ENCODE measurements at places on chromosomes 3 and 15. TPM values are rescaled to one million over a fixed set of nuclear protein-coding genes. Genes with fewer than 3 reads are reported as not detected.

The DTX3L gene
- total RNA-seq, result 61.1 TPM

- no peaks in the 10 kb centered on the region for H3K36me3 ChIP-seq
- H3K4me1 ChIP-seq, result peaks cover 64% of the 10 kb centered on the region
These were observed 27.2 kb upstream of the SLC6A6 start for GRCh38 chr3:14375192-14375591.

DNA sequence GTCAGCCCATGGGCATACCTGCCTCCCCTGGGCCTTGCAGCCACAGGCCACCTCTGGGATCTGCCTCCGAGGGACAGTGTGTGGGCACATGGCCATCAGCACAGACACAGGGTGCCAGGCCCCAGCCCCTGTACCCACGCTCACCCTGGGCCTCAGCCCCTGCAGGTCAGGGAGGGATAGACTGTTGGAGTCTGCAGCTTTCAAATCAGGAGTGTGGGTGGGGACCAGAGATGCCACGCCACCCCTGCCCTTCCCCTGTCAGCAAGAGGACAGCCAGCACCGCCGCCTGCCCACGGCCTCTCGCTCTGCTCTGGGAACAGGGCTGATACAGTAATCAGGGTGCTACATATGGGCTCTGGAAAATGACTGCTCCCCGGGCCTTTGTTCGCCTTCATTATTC lies 72.7 kb downstream of the DNAJB8 start:
- H3K36me3 ChIP-seq, result no peaks in the 10 kb centered on the region
- H3K27me3 ChIP-seq, result no peaks in the 10 kb centered on the region
- no peak overlapping the region for H3K27ac ChIP-seq

The HESX1 gene
- not detected for total RNA-seq

The SSUH2 gene
- 1.5 TPM for total RNA-seq

GRCh38 chr3:73175698-73176097 lies 114.2 kb downstream of the EBLN2 start:
- no peak for DNase-seq
- H3K4me1 ChIP-seq, result no peaks in the 10 kb centered on the region
- no peak overlapping the region for H3K27ac ChIP-seq
- H3K36me3 ChIP-seq, result no peaks in the 10 kb centered on the region
- H3K27me3 ChIP-seq, result no peaks in the 10 kb centered on the region
- H3K4me3 ChIP-seq, result no peak overlapping the region

- no peak for DNase-seq
- H3K4me1 ChIP-seq, result peaks cover 10% of the 10 kb centered on the region
- H3K4me3 ChIP-seq, result no peak overlapping the region
- H3K36me3 ChIP-seq, result no peaks in the 10 kb centered on the region
- no peak overlapping the region for H3K27ac ChIP-seq
These were observed 4.8 kb upstream of the SLC9C1 start for GRCh38 chr3:112298781-112299180.

- H3K36me3 ChIP-seq, result no peaks in the 10 kb centered on the region
- H3K27me3 ChIP-seq, result no peaks in the 10 kb centered on the region
- no peak overlapping the region for H3K27ac ChIP-seq
- no peak overlapping the region for H3K4me3 ChIP-seq
- no peak for DNase-seq
These were observed 11.5 kb upstream of the TIMP4 start for GRCh38 chr3:12170207-12170606.

DNA sequence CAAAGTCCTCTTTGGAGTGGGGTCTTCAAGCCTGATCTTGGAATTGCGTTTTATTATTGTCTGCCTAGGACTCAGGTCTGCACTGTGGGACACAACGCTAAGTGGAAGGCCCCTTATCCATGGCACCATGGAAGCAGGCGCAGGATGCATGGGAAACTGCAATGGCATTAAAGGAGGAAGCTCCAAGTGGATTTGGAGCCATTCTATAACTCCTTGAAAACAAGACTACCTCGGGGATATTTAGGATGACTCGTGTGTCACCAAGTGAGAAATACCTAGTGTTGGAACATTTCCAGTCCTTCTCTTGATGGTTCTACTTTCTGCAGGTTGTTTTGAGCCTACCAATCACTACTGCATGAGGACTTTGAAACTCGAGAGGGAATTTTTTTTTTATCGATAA lies 126.6 kb upstream of the ZBED2 start:
- H3K36me3 ChIP-seq, result no peaks in the 10 kb centered on the region
- H3K4me1 ChIP-seq, result peaks cover 26% of the 10 kb centered on the region
- H3K27me3 ChIP-seq, result no peaks in the 10 kb centered on the region
- H3K4me3 ChIP-seq, result no peak overlapping the region

The CKMT1B gene
- not detected for total RNA-seq

DNA sequence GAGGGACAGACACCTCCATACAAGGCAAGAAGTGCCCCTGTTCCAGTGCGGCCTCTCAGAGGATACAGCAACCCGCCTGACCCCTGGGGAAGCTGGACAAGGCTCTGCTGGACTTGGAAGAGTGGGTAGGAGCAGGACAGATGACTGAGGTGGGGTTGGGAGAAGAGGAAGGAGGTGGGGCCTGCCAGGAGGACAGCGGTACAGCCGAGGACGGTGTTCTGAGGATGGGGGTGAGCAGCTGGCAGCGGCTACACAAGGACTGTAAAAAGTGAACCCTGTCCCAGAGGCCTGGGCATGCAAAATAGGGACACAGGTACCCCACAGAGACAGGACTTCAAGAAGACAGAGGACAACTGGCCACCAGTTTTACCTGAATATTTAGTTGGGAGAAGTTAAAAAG lies 23.5 kb upstream of the ELP6 start:
- H3K4me1 ChIP-seq, result no peaks in the 10 kb centered on the region
- no peak for DNase-seq
- no peak overlapping the region for H3K4me3 ChIP-seq

GRCh38 chr15:72202801-72203506 lies 5.4 kb upstream of the GRAMD2A start:
- peaks cover 66% of the 10 kb centered on the region for H3K36me3 ChIP-seq
- H3K4me3 ChIP-seq, result no peak overlapping the region
- H3K4me1 ChIP-seq, result peaks cover 50% of the 10 kb centered on the region
- H3K27me3 ChIP-seq, result no peaks in the 10 kb centered on the region

DNA sequence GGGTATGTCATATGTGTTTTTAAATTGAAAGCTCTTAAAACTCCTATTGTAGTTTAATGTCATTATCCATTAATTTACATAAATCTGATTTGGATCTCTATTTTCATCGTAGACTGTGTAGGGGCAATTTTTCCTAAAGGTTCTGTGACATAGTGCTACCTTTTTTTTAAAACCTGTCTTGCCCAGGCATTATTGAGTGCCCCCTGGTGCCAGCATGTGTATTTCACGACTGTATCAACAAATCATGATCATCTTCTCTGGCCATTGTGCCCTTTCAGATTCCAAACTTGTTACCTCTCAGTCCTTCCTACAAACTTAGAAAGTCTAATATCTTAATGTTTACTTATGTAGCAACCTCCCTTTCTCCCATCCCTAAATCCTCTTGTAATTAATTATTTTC lies 97.2 kb upstream of the FLNB start:
- no peak overlapping the region for H3K4me3 ChIP-seq
- H3K36me3 ChIP-seq, result peaks cover 7% of the 10 kb centered on the region
- H3K27me3 ChIP-seq, result no peaks in the 10 kb centered on the region
- no peak overlapping the region for H3K27ac ChIP-seq
- H3K4me1 ChIP-seq, result no peaks in the 10 kb centered on the region
- DNase-seq, result no peak

GRCh38 chr15:23503576-23503975 lies 56.5 kb upstream of the GOLGA6L2 start:
- peaks cover 8% of the 10 kb centered on the region for H3K27me3 ChIP-seq
- H3K36me3 ChIP-seq, result no peaks in the 10 kb centered on the region
- H3K27ac ChIP-seq, result no peak overlapping the region
- H3K4me3 ChIP-seq, result no peak overlapping the region

- no peaks in the 10 kb centered on the region for H3K27me3 ChIP-seq
- no peak for DNase-seq
- no peak overlapping the region for H3K4me3 ChIP-seq
These were observed 12.4 kb downstream of the APOD start for GRCh38 chr3:195571361-195571760.

The EXD1 gene
- not detected for total RNA-seq

DNA sequence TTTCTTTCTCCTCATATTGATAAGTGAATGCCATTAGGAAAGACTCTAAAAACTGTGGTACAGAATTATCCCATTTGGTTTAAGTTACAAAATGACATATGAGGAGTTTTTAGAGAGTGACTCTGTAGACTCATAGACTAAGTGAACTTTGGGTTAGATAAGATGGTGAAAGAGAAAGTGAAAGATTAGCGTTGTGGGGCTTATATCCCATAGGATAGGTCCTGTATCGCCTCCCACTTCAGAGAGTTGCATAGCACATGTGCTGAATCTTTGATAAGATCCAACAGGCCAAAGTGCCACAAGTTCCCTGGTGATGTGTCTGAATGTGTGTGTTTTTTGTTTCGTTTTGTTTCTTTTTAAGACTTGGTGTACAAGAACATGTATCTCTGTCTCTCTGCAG lies 666.9 kb downstream of the MECOM start:
- no peak overlapping the region for H3K4me3 ChIP-seq
- no peaks in the 10 kb centered on the region for H3K36me3 ChIP-seq

The SAMD7 gene
- not detected for total RNA-seq

The ISLR gene
- 12.8 TPM for total RNA-seq

GRCh38 chr15:56856934-56857333 lies 61.5 kb upstream of the TCF12 start:
- H3K27ac ChIP-seq, result no peak overlapping the region
- no peaks in the 10 kb centered on the region for H3K4me1 ChIP-seq
- no peak for DNase-seq
- H3K27me3 ChIP-seq, result no peaks in the 10 kb centered on the region
- H3K4me3 ChIP-seq, result no peak overlapping the region

GRCh38 chr3:4507024-4507596 lies 14.0 kb downstream of the ITPR1 start:
- no peak for DNase-seq
- peaks cover 5% of the 10 kb centered on the region for H3K36me3 ChIP-seq
- H3K27ac ChIP-seq, result no peak overlapping the region

DNA sequence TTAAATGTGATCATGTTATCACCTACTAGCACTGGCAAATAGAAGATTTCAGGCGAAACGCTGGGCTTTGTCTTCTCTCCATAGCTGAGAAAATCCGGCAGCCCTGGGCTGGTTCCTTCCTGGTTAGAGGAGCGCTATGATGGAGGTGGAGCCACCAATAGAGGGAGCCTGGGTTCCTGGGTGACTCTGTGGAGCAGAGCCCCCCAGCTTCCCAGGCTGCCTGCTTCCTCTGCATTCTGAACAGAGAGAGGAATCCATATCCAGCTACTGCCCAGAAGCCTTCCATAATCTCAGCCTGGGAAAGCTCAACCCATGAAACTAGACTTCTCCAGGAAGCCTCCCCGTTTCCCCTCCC lies 32.6 kb upstream of the IQSEC1 start:
- no peaks in the 10 kb centered on the region for H3K27me3 ChIP-seq
- no peak for DNase-seq
- H3K4me1 ChIP-seq, result no peaks in the 10 kb centered on the region
- H3K27ac ChIP-seq, result no peak overlapping the region
- H3K36me3 ChIP-seq, result no peaks in the 10 kb centered on the region

The C3orf85 gene
- total RNA-seq, result not detected

The POTEB3 gene
- not detected for total RNA-seq

The SLC30A4 gene
- total RNA-seq, result 2.5 TPM

GRCh38 chr3:90128391-90128790 lies 1021.0 kb downstream of the EPHA3 start:
- H3K4me1 ChIP-seq, result no peaks in the 10 kb centered on the region
- H3K36me3 ChIP-seq, result no peaks in the 10 kb centered on the region
- H3K4me3 ChIP-seq, result no peak overlapping the region
- H3K27ac ChIP-seq, result no peak overlapping the region
- no peak for DNase-seq
- H3K27me3 ChIP-seq, result no peaks in the 10 kb centered on the region

DNA sequence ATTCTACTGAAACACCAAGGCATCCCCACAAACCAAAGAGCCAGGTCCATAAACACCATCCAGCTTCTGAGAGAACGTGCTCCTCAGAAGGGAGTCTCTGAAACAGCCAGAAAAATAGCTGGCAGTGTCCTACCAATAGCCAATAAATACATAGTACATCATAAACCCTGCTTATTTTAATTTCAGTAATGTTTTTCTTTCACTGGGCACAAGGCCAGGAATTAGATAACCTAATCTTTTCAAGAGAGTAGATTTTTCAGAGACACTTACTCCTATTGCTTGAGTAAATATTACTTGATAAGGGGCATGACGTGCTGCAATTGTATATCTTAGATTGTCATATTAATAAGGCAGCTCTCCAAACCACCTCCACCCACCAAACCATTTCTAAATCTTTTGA lies 22.7 kb downstream of the GADL1 start:
- no peaks in the 10 kb centered on the region for H3K36me3 ChIP-seq
- no peak overlapping the region for H3K27ac ChIP-seq
- DNase-seq, result no peak

The KLHL40 gene
- 0.81 TPM for total RNA-seq

- no peaks in the 10 kb centered on the region for H3K27me3 ChIP-seq
- no peak overlapping the region for H3K27ac ChIP-seq
- DNase-seq, result no peak
- H3K4me1 ChIP-seq, result peaks cover 13% of the 10 kb centered on the region
- H3K4me3 ChIP-seq, result no peak overlapping the region
- no peaks in the 10 kb centered on the region for H3K36me3 ChIP-seq
These were observed 50.4 kb upstream of the HACD2 start for GRCh38 chr3:123635217-123635616.

DNA sequence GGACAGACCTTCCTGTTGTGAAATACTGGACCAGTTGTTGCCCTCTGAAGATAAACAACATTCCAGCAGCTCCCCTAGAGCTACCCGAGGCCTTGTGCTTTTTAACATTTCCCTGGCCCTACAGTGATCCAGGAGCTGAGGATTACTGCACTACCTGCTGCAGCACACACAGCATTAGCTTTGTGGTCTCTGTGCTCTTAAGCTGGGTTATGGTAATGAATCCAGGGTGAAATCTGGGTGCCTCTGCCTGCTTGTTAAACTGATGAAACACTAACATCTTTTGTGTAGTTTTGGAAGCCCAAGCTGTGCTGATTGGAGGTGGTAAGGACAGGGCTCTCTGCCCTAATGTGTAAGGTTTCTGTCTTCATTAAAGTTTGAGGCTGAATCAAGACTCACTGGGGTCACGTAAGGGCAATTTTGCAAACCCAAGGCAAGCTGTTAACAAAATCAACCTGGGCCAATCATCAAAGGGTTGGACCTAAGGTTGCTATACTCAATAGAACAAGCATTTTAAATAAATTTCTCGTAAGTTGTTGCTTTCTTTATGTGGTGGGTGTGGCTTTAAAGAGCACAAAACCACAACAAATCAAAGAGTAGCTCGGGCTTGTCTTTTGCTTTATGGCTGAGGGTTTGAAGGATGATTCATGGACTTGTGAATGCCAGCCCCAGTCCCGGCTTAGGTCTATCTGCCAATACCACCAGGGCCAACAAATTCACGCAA lies 183.9 kb downstream of the TPRG1 start:
- no peaks in the 10 kb centered on the region for H3K27me3 ChIP-seq
- H3K4me3 ChIP-seq, result no peak overlapping the region
- no peaks in the 10 kb centered on the region for H3K4me1 ChIP-seq
- no peak overlapping the region for H3K27ac ChIP-seq
- no peak for DNase-seq
- H3K36me3 ChIP-seq, result no peaks in the 10 kb centered on the region

Data from heart right ventricle (tissue), 16 donors.